M059J (cell line): ENCODE measurements at places on chromosomes 7 and 10. TPM values are rescaled to one million over a fixed set of nuclear protein-coding genes. Genes with fewer than 3 reads are reported as not detected.
A peak's percentile ranks its signal among the peaks of the same experiment; 100 is the strongest.

DNA sequence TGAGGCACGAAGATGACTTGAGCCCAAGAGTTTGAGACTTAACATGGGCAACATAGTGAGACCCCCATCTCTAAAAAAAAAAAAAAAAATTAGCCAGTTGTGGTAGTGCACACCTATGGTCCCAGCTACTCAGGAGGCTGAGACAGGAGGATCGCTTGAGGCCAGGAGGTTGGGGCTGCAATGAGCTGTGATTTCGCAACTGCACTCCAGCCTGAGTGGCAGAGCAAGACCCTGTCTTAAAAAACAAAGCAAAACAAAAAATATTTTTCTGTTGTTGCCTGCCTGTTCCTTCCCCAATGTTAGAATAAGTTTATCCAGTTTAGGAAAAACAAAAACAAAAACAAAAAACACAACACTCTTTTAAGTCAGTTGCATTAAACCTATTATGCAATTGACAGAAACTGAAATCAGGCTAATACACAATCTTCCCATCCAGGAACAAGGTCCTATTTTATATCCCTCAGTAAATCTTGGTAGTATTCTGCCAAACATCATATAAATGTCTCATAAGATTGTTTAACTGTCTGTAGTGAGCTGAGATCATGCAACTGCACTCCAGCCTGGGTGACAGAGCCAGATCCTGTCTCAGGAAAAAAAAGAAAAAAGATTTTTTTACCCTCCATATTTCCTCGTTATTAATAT is 4.9 kb downstream of the PILRA start:
- no peak for DNase-seq

Gene ARL3
- 9.1 and 11.9 TPM in 2 replicates for total RNA-seq

DNA sequence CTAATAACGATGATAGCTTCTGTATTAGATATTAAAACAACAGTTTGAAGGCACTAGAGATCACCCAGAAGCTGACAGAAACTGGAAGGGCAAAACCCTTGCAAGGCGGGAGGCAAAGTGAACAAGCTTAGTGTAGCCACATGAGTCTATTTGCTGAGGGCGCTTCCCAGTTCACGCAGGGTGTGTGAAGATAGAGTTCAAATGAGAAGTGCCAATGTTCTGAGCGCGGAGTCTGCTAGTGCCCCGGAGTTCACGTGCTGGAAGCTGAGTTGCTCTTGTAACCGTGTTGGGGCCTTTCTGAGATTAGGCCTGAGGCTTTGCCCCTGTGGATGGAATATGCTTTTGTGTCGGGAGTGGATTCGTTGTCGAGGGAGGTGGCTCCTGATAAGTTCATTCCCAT is 16.6 kb upstream of the GTPBP4 start:
- DNase-seq: no peak

Gene GNG11
- 30.2 and 31.1 TPM in 2 replicates for total RNA-seq

- DNase-seq: peak; percentile 79
Observed at GRCh38 chr10:43623351-43623750, 17.1 kb downstream of the ZNF485 start.

Gene FAM13C
- total RNA-seq: 0.22 and 1.5 TPM in 2 replicates

DNA sequence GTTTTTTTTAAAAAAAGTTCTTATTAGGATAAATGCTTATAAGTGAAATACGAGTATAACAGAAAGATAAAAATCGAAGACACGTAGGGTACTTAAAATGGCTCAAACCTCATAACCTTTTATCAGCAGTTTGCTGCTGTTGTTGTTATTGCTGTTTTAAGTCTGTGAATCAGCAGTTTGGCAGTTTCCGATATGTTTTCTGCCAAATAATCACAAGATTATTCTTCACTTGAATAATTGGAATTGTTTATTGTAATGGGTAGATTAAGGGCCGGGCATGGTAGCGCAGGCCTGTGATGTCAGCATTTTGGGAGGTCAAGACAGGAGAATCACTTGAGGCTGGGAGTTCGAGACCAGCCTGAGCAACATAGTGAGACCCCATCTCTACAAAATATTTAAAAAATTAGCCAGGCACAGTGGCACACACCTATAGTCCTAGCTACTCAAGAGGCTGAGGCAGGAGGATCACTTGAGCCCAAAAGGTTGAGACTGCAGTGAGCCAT is 177.6 kb downstream of the VTI1A start:
- DNase-seq: no peak

GRCh38 chr10:89940076-89940475 is 238.7 kb downstream of the KIF20B start:
- peak; percentile 34 for DNase-seq

Gene BAIAP2L1
- total RNA-seq: 19.3 and 28.7 TPM in 2 replicates

DNA sequence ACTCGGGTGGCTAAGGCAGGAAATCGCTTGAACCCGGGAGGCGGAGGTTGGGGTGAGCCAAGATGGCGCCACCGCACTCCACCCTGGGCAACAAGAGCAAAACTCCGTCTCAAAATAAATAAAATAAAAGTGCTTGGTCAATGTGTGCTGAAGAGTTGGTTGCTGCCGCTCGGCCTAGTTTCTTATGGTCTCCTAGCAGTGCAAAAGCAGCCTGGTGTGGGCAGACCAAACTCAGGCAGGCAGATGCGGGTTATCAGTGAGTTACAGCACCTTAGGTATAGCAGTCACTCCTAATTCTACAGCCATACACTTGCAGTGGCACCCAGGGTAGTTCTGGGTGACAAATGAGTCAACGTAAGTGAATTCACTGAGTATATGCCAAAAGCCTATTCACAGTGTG is 22.6 kb downstream of the HSPB1 start:
- no peak for DNase-seq

DNA sequence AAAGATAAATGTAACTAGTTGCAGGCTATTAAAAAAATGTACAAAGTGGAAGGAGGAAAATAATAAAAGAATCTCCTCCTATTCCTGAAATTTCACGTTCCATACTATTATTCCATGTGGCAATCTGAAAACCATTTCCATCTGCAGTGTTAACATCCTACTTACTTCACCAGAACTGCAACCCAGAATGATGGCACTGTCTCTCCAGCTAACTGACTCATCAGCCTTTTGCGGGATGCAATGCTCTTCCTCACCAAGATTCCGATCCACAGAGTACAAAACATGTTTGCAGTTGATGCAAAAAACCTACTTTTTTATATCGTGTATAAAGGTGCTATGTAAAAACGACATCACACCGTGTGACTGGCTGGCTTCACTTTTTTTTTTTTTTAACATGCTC is 50.8 kb downstream of the ESYT2 start:
- no peak for DNase-seq

- DNase-seq: peak; percentile 38
Observed at GRCh38 chr10:70115948-70116682, 16.5 kb downstream of the AIFM2 start.

- no peak for DNase-seq
Observed at GRCh38 chr7:139511315-139511714, 12.2 kb upstream of the CLEC2L start.

GRCh38 chr10:13709931-13710650 is 123.3 kb downstream of the PRPF18 start:
- no peak for DNase-seq

- DNase-seq: peak; percentile 85
Observed at GRCh38 chr7:108014747-108015682, 12.1 kb upstream of the LAMB1 start.

Gene CRPPA
- total RNA-seq: 1.0 and 2.5 TPM in 2 replicates

DNA sequence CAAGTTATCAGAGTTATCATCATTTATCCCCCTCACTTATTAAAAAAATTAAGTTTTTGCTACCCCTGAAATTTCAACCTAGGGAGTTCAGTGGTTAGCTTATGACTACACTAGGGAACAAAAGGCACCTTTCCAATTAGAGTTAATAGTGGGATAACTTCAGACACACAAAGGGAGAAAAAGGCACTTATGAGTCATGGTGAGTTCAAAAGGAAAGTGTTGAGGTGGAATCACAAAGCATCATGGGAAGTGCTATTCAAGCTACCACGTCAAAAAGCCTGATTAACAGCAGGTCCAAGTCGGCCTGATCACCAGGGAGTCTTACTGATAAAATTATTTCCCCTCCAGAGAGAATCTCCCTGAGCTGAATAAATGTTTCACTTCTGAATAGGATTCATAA is 165.7 kb downstream of the C7orf25 start:
- DNase-seq: peak; percentile 59

GRCh38 chr10:128642023-128642422 is 515.8 kb upstream of the MKI67 start:
- no peak for DNase-seq

DNA sequence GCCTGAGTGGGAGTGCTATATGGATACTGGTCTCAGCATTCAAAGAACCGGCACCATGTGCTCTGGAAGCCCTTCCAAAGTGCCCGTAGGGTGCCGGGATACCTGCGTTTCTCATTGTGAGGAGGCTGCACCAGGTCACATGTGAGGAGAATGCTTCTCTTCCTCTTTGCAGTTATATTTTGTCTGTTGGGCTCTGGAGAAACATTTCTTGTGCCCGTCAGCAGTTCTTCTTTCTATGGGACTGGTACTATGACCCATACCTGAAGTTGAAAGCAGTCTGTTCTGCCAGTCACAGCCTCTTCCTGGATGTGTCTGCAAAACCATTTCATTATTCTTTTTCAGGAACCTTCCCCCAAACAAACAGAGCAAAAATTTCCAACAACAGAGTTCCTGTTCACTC is 465.0 kb downstream of the SUGCT start:
- DNase-seq: no peak

GRCh38 chr7:24297362-24297761 is 13.4 kb downstream of the NPY start:
- no peak for DNase-seq

DNA sequence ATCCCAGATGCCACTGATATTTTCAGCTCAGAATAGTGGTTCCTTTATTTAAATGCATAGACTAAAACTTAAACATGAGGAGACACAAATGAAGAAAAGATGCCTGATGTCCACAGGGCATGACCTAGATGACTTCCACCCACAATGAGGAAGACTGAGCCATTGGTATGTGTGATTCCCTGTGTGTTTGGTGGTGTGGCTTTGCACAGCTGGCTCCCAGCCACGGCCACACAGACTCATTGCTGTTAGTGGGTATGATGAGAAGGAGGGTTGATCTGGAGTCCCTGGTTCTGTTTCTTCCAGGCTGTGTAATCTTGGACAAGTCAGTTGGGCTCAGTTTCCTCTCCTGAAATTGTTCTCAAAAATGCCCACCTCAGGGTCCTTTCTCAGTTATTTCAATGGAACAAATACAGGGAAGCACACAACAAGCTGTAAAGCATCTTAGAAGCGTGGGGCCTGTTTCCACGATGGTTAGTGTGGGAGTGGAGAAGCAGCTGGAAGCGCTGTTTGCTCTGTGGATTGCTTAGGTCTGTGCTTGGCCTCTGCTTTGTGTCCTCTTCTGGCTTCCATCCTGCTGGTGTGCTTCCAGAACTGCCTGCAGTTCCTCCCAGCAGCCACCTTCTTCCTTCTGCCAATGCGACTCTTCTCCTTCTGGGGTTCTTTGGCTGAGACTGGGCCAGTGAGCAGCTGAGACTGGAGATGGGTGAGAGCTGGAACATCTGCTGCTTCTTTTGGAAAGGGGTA is 303.7 kb downstream of the BMPER start:
- DNase-seq: no peak

DNA sequence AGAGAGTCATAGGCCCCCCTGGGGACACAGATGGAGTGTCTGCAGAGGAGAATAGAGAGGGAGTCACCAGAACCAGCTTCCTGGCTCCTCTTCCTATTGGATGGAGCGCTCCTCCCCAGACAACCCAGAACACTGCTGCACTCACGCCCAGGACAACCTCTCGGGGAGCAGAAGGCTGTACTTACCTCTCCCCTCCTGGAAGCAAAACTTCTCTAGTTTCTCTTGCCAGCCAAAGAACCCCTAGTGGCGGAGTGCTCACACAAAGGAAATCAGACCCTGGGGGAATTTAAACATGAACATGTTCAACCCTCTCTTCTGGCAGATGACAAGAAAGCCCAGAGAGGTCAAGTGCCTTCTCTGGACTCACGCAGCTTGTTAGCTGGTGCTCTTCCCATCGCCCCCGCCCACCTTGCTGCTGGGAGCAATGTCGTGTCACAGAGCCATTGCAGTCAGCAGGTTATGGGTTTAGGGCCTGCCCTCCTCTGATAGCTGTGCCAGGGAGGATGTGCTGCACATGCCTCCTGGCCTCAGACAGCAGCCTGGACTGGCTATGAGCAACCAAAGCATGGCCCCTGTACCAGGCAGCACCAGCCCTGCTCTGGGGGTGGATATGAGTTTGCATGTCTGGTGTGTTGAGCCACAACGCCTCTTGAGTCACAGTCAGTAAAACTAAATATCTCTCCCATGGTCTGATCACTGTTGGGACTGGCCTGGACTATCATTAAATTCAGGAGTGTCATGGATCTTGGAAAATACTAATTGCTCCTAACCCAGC is 84.4 kb downstream of the SLIT1 start:
- DNase-seq: no peak

GRCh38 chr10:21637795-21638194 is 103.8 kb downstream of the MLLT10 start:
- DNase-seq: no peak

- peak; percentile 27 for DNase-seq
Observed at GRCh38 chr7:99036546-99037111, 107.3 kb downstream of the SMURF1 start.

DNA sequence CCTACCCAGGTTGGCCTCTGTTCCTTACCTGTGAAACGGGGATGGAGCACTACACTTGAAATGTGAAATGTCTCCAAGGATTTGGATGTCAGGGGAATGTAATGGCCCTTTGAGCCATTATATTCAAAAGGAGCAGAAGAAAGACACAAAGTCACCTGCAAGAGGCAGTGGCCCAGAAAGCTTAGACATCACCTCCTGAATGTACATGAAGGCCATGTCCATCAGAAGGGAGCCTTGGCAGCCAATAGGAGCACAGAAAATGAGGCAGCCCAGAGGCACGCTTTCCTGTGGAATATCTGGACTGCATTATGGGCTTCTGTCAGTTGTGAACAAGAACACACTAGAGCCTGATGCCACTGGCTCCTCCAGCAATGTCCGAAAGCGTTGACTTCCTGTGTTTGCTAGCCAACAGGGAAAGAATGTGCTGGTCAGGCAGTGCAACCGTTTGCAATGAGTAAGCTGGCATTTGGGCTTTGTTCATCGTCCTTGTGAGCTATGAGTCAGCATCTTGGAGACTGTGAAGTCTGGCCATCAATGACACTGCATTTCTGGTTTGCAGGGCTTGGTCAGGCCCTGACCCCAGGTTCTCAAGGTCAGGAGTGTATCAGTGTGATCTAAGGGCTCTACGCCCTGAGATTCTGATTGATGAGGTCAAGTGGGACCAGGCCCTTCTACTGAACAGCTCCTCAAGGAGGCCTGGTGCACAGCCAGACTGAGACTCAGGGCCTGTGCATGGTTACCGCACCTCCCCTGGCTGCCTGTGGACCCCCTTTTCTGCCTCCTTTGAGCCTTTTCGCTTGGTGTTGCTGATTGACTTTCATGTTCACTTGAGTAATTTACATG is 222.4 kb downstream of the RPS24 start:
- peak; percentile 98 for DNase-seq

DNA sequence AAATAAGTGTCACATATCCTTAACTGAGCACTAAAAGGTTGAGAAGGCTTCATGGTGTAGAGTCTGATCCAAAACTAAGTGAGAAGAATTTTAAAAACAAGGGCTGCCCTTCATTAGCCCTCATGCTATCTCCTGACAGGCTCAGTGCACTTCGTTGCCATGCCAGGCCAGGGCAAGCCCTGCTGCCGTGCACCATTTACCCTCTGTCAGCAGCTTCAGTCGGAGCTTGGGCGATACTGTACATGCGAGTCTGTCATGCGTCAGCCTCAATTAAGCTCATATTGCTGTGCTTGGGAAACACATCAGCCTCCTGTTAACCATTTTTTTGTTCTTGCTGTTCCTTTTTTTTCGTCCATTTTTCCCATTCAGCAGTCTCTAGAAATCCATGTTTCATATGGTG is 166.6 kb downstream of the VTI1A start:
- DNase-seq: no peak

GRCh38 chr10:80571352-80571751 is 33.6 kb downstream of the SH2D4B start:
- no peak for DNase-seq

GRCh38 chr7:152751449-152752141 is 8.0 kb upstream of the ACTR3B start:
- DNase-seq: no peak
